ENCODE measurements at places on chromosomes 12 and 14. TPM values are rescaled to one million over a fixed set of nuclear protein-coding genes. Genes with fewer than 3 reads are reported as not detected.

Gene GLI1
- total RNA-seq, result 6.4 TPM

Gene LMO3
- 0.34 TPM for total RNA-seq

Gene TSHR
- total RNA-seq, result not detected

Gene CFAP251
- total RNA-seq, result 2.6 TPM

Gene SERPINA12
- not detected for total RNA-seq

Gene KCNC2
- not detected for total RNA-seq

Gene TAS2R10
- total RNA-seq, result 0.81 TPM

DNA sequence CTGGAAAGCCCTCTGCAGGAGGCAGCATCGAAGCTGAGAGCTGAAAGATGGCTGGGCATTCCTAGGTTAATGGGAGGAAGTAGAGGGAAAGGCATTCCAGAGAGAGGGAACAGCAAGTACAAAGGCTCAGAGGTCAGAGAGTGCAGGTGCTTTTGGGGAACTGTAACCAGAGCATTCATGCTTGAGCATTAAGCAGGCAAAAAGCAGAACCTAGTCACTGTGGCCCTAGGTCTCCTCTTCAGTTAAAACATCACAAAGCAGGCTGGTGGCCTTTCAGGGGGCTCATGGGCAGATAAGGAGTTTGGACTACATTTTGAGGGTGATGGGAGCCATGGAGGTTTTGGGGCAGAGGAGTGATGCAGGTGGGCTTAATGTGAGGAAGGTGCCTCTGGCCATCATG is 169.2 kb upstream of the MYL2 start:
- H3K36me3 ChIP-seq, result no peaks in the 10 kb centered on the region
- no peaks in the 10 kb centered on the region for H3K4me1 ChIP-seq
- H3K4me3 ChIP-seq, result no peak overlapping the region
- DNase-seq, result no peak

DNA sequence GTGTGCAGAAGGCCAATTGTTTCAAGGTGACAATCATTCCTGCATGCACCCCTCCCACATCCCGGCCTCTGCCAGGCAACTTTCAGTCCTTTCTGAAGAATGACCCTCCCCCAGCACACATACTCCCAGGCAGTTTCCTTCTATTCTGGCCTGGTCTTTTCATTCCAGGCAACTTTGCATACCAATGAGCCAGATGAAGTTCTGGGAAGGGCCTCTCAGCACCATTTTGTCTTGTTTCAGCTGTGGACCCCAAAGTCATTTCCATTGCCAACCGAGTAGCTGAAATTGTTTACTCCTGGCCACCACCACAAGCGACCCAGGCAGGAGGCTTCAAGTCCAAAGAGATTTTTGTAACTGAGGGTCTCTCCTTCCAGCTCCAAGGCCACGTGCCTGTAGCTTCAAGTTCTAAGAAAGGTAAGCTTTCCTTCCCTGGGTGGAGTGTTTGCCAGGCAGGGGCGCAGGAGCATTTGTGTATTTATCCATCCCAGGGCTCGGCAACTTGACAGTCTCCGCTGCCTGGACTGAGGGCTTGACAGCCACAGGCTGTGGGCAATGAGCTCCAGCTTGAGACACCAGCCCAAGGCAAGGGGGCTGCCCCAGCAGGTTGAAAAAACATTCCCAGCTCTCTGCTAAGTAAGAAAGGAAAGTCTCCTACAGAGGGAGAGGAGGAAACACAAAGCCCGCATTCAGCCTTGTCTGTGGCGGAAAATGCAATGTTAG is 16.4 kb downstream of the BCL2L14 start:
- no peak for DNase-seq
- H3K4me3 ChIP-seq, result no peak overlapping the region
- H3K4me1 ChIP-seq, result 0 out of 2 replicates have a peak, but pooled peaks cover under 1% of the 10 kb centered on the region
- no peaks in the 10 kb centered on the region for H3K27me3 ChIP-seq

DNA sequence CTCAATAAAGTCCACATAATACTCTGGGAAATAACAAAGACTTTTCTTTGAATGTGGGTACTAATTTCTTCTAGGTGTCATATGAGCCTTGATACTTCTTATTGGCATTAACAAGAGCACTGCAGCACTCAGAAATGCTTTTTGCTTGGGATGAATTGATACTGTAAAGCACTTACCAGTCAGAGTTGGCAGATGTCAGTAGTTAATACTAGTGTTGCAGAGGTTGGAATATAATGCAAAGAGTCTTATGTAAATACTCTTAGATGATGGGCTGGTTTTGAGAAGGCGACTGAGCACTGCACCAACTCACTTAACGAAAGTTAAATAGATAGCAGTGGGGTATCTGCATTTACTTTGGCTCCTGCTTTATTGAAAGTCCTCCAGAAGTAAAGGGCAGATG is 25.6 kb upstream of the MBIP start:
- DNase-seq, result no peak
- no peak overlapping the region for H3K27ac ChIP-seq
- no peak overlapping the region for H3K4me3 ChIP-seq

DNA sequence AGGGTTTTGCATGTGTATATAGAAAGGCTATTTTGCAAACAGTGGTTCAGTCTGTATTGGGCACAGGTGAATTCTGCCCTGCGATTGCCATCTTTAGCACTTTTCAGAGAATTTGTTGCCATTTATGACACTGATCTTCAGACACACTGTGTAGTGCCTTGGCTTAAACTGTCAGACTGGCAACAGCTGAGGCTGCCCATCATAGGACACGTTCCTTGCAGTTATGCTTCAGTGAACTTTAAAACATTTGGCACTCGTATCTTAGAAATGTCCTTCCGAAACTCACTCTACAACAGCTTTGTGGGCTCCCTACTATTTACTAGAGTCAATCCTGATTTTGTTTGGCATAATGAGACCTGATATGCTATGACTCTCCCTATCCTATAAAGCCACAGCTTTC is 29.1 kb downstream of the AP5M1 start:
- H3K27me3 ChIP-seq, result no peaks in the 10 kb centered on the region
- H3K27ac ChIP-seq, result no peak overlapping the region
- DNase-seq, result no peak

- no peaks in the 10 kb centered on the region for H3K36me3 ChIP-seq
- no peak overlapping the region for H3K4me3 ChIP-seq
- H3K27ac ChIP-seq, result no peak overlapping the region
- no peak for DNase-seq
Measured at GRCh38 chr12:40802656-40803055, 110.4 kb downstream of the CNTN1 start.

DNA sequence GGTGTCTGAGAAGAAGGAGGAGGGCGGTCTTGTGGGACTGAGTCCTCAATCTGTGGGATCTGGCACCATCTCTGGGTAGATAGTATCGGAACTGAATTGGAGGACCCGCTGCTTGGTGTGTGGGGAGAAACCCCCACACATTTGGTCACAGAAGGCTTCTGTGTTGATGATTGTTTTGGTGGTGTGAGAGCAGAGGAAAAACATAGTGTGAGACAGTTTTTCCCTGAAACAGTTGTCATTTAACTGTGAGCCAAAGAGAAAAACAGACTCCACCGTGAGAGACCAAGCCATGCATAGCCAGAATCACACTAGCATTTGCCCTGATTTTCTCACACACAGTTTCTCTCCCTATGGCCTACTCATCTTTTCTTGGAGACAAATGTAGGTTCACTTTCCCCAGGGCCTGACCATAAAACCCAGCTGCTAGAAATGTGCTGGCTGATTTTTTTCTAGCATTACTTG is 91.4 kb upstream of the FLRT2 start:
- H3K27ac ChIP-seq, result no peak overlapping the region
- H3K36me3 ChIP-seq, result no peaks in the 10 kb centered on the region
- H3K27me3 ChIP-seq, result no peaks in the 10 kb centered on the region
- no peaks in the 10 kb centered on the region for H3K4me1 ChIP-seq

- H3K27ac ChIP-seq, result peak overlapping the region; percentile 88
- H3K27me3 ChIP-seq, result no peaks in the 10 kb centered on the region
- H3K4me1 ChIP-seq, result no peaks in the 10 kb centered on the region
- H3K4me3 ChIP-seq, result peak overlapping the region; percentile 93
Measured at GRCh38 chr12:21656905-21657325, 727 bp downstream of the LDHB start.

GRCh38 chr14:43418324-43418723 is 1088.8 kb downstream of the FSCB start:
- H3K4me1 ChIP-seq, result no peaks in the 10 kb centered on the region
- no peak for DNase-seq
- H3K27me3 ChIP-seq, result no peaks in the 10 kb centered on the region
- no peak overlapping the region for H3K27ac ChIP-seq

- H3K36me3 ChIP-seq, result no peaks in the 10 kb centered on the region
- H3K27me3 ChIP-seq, result no peaks in the 10 kb centered on the region
- no peaks in the 10 kb centered on the region for H3K4me1 ChIP-seq
- H3K27ac ChIP-seq, result no peak overlapping the region
- no peak overlapping the region for H3K4me3 ChIP-seq
- no peak for DNase-seq
Measured at GRCh38 chr14:33259764-33260163, 321.1 kb downstream of the NPAS3 start.

GRCh38 chr12:123089140-123089539 is 61.8 kb downstream of the PITPNM2 start:
- peaks cover 37% of the 10 kb centered on the region for H3K4me1 ChIP-seq
- no peak for DNase-seq
- no peaks in the 10 kb centered on the region for H3K27me3 ChIP-seq

DNA sequence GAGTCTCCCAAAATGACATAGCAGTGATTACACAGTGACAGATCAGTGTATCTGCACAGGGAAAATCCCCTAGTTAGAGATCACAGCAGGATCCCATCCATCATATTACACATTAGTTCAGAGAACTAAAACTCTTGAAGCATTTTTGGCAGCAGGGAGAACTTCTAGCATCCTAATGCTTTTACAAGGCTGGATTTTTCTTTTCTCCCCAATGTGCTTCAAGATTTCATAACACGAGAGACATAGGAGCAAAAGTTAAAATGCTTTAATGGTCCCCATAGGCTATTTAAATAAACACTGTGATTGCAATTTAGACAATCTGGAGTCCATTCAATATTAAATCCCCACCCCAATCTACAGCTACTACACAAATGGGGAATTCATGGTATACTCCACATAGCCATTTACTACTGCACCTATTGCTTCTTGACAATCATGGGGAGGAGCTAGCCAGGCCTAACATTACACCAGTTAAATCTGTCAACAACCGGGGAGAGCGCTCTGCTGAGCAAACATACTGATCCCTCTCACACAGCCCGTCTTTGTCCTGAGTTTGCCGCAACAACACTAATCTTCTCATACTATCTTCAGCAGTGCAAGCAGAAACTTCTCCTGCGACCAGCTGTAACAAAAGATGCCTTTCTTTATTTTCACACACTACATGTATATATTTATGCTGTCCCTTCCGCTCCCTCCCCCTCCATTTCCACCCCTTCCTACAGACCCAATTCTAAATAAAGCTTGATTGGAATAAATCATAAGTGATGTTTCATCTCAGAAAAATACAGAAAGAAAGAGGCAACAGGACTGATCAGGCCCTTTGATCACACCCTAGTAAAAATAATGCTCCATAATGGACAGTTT is 120.3 kb upstream of the SOX5 start:
- no peaks in the 10 kb centered on the region for H3K27me3 ChIP-seq
- no peaks in the 10 kb centered on the region for H3K36me3 ChIP-seq
- no peaks in the 10 kb centered on the region for H3K4me1 ChIP-seq
- no peak overlapping the region for H3K4me3 ChIP-seq
- no peak for DNase-seq
